ENCODE measurements at places on chromosomes 2 and 18.

DNA sequence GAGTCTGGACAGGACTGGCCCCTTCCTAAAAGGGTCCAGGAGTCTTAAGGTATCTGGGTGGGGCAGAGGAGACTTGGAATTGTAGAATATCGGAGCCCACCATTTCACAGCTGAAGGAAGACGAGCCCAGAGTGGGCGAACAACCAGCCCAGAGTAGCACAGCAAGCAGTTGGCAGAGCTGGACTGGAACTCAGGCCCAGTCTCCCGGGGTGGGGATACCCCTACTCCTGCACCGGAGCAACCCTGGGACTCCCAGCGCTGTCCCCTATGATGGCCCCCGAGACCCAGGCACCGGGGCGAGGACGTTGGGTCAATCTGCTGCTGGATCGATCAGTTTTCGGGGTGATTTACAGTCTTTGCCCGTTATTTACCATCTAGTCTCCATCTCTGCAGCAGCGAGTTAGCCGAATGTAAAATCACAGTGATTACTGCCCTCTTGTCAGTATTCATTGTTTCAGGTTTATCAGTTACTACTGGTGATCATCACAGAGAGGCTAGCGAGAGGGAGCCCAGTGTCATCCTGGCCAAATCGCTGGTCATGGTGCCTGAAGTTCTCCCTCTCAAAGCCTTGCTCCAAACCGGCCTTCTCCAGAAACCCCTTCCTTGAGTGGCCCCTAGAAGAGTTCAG, 75.3 kb downstream of the SMAD7 start:
- no peak for ATAC-seq

DNA sequence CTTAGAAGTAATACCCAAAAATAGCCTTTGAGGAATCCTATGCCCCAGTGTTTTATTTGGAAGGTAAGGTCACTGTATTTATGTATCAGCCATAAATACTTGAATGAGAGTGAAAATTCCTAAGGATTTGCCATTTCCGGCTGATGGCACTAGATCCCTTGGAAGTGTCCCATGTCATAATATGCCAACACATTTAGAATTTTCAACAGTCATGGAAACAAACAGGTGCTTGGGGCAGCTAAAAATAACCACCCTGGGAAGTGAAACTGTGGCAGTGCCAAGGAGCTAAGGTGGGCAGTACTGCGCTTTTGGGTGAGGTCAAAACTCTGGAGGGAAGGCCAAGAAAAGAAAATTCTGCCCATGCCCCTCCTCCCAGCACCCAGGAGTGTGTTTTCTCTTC, 80.2 kb downstream of the TCF7L1 start:
- no peak for ATAC-seq

GRCh38 chr18:74598350-74599001, 806 bp downstream of the ZNF407 start:
- peak; percentile 72 for ATAC-seq

DNA sequence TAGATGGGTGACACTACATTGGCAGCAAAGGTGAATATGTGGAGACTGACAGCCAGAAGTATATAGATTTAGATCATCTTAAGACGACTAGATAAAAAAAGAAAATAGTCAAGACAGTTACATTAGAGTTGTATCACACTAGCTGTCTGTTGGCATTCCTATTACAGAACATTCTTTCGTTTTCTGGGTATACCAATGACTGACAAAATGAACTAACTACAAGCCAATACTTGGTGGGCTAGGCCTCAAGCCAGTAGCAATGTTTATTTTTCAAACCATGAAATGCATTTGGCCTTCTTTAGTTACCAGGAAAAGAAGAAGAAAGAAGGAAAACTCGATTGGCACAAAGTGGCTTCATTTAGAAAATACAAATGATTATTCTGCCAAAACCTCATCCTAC, 944.9 kb upstream of the ZEB2 start:
- ATAC-seq: no peak

- no peak for ATAC-seq
Observed at GRCh38 chr2:26727641-26728561, 35.4 kb downstream of the KCNK3 start.

- no peak for ATAC-seq
Observed at GRCh38 chr2:120516679-120517314, 170.9 kb downstream of the INHBB start.

GRCh38 chr2:47217277-47217676, 62.2 kb upstream of the STPG4 start:
- no peak for ATAC-seq

DNA sequence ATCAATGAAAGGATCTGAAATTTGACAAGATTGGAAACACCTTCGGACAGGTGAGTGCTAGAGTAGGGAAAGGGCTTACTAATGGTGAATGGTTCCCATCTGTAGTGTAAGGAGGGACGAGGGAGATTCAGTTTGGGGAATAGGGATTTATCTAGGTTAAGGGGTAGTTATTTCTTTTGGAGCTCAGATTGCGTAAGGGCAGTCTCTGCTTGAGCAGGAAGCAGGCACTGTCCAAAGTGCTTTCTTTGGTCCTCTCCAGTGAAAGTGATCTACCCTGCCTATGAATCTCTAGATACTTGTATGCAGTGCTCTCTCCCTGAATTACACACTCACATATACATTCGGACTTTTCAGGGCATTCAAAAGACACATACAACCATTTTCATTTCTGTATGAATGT, 272.9 kb upstream of the FIGN start:
- ATAC-seq: no peak

DNA sequence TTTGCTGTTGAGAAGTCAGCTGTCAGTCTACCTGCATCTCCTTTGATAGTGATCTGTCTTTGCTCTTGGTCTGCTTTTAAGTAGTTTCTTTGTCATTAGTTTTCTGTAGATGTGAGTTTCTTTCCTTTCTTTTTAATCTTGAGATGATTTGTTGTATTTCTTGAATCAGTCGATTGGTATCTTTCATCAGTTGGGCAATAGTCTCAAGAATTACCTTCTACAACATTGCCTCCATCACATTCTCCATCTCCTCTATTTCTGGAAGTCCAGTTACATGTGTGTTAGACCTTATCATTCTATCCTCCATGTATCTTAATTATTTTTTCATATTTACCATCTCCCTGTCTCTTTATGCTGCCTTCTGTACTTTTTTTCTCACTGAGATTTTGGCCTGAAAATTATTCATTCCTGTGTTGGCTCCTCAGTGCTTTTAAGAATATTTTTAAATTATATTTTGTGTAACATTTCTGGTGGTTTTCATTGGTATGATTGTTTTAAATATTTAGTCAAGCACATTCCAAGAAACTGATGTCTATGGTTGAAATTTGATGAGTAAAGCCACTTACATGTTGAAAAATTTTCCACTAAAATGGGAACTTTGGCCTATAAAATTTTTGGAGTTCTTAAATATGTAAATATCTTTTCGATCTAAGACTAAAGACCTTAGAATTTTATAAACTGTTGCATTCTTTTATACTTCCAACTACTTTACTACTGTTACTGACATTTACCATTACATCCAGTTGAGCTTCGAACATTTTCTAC, 239.5 kb upstream of the MGAT5 start:
- ATAC-seq: no peak

DNA sequence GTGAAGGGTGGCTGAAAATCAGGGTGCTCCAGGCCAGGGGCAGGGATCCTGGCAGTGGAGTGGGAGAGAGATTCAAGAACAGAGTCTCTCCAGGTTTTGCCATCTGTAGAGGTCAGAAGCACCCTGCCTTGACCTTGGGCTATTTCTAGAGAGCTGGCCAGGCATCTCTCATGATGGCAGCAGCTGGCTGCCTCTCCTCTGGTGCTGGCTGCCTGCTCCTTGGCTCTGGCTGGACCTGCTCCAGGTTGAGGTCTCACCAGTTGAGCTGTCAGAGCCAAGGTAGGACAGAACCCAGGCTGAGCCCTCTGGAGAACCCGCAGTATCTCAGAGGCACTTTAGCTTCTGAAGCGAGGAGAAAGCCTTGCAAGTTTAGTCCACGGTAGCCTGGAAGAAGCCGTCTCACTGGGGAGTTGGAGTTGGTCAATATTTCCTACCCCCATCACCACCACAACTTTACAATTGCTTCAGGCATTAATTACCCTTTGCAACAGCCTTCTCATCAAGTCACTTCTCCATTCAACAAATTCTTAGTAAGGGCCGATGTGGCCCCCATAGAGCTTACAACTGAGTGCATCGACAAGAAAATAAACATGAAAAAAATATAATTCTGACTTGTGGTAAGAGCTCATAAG, 25.6 kb downstream of the GNLY start:
- no peak for ATAC-seq

GRCh38 chr2:16281451-16282335, 341.3 kb downstream of the MYCN start:
- no peak for ATAC-seq

DNA sequence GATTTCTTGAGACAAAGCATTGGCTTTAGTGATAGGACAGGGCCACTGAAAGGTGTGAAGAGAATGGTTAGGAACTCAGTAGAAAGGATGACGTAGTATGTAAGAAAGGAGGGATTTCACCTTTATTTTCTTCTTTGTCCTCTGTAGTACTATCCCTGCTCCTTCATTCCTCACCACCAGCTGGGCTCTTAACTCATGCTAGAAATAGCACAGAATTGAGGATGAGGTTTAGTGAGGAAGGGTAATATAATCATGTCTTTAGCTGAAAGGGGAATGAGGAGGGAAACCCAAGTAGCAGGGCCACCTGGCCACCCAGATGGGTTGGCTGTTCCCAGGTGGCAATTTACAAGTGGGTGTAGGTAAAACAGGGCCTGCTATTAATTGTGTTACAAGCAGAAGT, 15.2 kb downstream of the ACVR2A start:
- no peak for ATAC-seq

DNA sequence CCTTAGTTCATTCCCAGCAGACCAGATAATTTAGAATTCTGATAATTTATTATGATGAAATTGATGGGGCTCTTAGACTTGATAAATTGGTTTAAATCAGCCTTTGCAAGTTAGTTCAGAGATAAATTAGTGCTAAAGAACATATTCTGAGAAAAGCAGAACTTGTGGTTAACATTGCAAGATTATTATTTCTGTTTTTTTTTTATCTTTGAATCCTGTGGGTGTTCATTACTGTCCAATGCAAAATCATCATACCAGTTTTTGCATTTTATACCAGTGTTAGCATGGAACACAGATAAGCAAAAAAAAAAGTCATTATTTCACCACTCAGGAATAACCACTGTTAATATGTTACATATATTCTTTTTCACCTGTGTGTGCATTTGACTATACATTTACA, 9.1 kb downstream of the SEPTIN2 start:
- no peak for ATAC-seq

GRCh38 chr2:43429369-43429768, 166.5 kb downstream of the THADA start:
- ATAC-seq: no peak

GRCh38 chr18:68439642-68440041, 275.3 kb downstream of the TMX3 start:
- no peak for ATAC-seq

Measured in SK-N-SH treated with all-trans-retinoic acid at 6 μM for 48 hours (cell line).